ENCODE measurements at places on chromosomes 1 and 21. TPM values are rescaled to one million over a fixed set of nuclear protein-coding genes. Genes with fewer than 3 reads are reported as not detected.

GABPA gene
- 35.9 TPM for total RNA-seq

CELA3B gene
- total RNA-seq, result 2.0 TPM

SCYL3 gene
- 8.3 TPM for total RNA-seq

HSF2BP gene
- 0.78 TPM for total RNA-seq

PGBD5 gene
- 0.63 TPM for total RNA-seq

FALEC gene
- not detected for total RNA-seq

- DNase-seq, result no peak
These were observed 90.6 kb downstream of the DMRTB1 start for GRCh38 chr1:53549781-53550180.

GRCh38 chr1:69569175-69569541 lies 1.4 kb downstream of the LRRC7 start:
- DNase-seq, result no peak

- DNase-seq, result no peak
These were observed 20.4 kb upstream of the GNG12 start for GRCh38 chr1:67853704-67854103.

DNA sequence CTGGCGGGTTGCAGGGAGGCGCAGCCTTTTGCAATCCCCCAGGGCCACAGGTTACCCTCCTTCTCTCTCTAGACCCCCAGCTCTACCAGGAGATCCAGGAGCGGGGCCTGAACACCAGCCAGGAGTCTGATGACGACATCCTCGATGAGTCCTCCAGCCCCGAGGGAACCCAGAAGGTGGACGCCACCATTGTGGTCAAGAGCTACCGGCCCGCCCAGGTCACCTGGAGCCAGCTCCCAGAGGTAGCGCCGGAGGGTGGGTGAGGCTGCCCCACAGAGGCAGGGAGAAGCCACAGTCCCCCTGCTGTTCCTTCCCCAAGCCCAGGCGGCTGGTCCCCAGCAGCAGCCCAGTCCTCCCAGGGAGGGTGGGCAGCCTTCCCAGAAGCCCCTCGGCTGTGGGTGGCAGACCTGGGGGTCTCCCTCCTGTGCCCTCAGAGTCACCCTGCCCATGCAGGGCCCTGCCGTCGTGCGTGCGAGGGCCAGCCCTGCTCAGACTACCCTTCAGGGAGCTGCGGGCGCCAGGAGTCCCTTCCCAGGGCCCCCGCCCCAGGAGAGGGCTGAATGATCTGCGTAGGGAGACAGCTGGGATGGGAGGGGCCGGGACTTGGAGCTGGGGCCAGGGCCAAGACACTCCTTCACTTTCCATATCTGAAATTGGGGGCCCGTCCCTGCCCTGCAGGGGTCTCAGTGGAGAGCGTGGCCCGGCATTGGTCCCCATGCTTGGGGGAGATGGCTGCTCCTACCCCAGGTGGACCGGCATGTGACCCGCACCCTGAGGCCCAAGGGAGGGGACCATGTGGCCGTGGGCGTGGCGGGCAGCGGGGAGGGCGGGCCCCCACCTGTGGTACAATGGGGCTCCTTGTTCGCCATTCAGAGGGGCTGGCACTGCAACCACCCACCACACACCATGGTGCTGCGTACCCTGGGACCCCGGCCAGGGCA lies 12.9 kb downstream of the ARHGEF16 start:
- DNase-seq, result no peak

DNA sequence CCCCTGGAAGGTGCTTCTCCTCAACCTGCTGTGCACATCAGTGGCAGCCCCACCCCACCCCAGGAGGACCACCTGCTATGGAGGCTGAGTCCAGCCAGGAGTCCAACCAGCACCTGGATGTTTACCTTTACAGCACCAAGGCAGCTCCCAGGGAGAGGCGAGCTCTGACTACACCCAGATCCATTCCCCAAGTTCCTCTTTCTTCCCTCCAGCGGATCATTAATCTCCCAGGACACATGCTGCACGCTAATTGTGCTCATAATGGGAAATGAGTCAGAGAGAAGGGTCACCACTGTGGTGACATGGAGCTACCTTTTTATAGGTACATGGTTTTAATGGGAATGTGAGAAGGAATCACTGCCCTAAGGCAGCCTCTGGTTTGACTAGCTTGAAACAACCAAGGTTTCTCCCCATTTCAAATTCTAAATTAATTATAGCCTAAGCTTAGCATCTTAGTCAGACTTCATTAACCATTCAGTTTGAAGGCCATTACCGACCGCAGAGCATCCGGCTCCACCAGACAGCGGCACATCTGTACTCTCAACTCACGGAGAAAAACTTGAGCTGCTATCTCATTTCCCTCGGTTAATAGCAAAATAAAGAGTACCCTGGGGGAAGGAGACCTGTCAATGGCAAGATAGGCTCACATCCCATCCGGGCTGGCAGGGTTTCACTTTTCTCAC lies 173.1 kb upstream of the GALNT2 start:
- no peak for DNase-seq

- no peak for DNase-seq
These were observed 21.1 kb upstream of the TAS1R2 start for GRCh38 chr1:18880585-18880984.

DNA sequence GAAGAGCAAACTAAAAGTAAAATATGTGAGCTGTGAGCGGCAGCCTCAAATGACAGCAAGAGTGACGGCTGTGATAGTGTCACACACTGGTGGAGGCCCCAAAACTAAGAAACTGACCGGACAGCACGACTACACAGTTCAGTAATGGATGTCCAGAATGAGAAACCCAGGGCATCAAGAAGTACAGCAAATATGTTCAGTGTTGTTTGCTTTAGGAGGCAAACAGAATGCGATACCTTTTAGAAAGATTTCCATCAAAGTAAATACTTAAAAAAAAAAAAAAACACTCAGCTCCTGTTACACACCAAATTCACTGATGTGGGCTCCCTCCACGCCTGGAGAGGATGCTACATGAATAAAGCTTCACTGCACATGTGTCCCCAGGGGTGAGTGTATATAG lies 1.1 kb upstream of the PKP1 start:
- DNase-seq, result no peak

- DNase-seq, result no peak
These were observed 65.9 kb downstream of the GRIK1 start for GRCh38 chr21:29873908-29874307.

- DNase-seq, result no peak
These were observed 206.7 kb upstream of the C1orf87 start for GRCh38 chr1:60280256-60280655.

- peak; percentile 25 for DNase-seq
These were observed 565 bp downstream of the WLS start for GRCh38 chr1:68231627-68232288.

DNA sequence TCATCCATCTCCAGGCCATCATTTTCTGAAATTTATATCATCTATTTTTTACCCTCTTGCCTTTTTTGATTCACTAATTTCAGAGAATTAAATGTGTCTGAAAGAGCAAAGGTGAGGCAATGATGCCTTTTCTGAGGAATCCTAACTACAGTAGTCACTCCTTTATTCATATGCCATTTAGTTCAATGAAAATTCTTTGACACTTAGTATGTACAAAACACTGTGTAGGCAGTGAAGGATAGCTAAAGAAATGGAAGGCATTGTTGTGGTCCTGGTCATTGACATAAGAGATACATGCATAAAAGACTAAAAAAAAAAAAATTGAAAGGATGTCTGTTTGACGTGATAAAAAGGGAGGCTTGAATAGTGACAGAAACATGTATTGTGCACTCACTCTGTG lies 171.9 kb upstream of the BEND5 start:
- no peak for DNase-seq

DNA sequence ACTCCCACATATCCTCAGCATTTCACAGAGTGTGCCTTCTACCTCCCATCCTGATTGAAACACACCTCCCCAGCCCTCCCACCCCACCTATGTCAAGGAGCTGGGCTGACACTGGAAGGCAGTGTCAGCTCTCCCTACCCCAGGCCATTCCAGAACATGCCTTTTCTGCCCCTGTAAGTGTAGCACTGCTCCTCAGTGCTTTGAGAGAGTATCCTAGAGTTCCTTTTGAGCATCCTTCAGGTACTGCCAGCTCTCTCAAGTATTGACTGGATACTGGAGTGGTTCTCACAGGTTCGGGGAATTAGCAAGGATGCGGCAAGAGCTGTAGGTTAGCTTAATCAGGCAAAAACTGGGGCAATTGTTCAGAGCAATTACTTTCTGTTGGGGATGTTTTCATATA lies 21.8 kb downstream of the C1orf116 start:
- no peak for DNase-seq
